T-cell (primary cell): ENCODE measurements at places on chromosomes 5 and 9.
A peak's percentile ranks its signal among the peaks of the same experiment; 100 is the strongest.

DNA sequence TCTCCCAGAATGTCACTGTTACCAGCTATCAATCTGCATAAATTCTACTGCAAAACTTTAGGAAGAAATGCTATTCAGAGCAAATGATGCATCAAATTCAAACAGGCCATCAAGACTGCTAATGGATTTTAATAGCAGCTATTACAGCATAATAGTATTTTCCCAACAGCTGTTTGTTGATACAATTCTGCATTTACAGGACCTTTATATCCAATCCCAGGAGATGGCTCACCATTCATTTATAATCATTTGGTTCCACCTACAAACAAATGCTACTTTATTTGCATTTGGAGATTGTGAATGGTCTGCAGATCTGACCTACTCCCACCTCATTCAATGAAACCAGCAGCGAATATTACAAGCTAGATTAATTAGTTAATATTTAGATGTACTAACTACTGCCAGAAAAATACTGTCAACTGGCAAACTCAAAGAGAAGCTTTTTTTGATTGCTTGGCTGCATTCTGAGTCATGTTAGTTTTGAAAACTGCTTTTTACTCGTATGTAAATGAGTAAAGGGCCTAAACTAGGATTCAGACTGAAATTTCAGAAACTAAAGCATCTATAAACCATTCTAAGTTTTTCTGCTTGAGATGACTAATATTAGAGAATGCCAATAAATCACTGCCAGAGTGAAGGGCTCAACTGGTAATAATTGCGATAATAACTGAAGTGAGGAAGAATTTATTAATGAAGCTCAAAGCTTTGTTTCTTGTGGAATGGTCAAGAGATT, 7.1 kb upstream of the PCA3 start:
- no peak for DNase-seq

DNA sequence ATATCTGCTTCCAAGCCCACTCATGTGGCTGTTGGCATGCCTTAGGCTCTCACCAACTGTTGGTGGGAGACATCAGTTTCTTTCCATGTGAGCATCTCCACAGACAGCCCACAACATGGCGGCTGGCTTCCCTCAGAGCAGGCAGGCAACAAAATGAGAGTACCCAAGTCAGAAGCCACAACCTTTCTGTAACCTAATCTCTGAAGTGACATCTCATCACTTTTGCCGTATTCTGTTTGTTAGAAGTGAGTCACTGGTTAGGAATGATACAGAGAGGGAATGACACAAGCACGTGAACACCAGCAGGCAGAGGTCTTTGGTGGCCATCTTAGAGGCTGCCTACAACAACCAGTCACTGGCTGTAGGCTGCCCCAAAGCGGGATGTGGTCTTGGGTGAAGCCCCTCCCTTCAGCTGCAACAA, 88.6 kb upstream of the RASGRF2 start:
- no peak for DNase-seq

GRCh38 chr5:145854651-145855258, 18.1 kb downstream of the GRXCR2 start:
- DNase-seq = no peak

DNA sequence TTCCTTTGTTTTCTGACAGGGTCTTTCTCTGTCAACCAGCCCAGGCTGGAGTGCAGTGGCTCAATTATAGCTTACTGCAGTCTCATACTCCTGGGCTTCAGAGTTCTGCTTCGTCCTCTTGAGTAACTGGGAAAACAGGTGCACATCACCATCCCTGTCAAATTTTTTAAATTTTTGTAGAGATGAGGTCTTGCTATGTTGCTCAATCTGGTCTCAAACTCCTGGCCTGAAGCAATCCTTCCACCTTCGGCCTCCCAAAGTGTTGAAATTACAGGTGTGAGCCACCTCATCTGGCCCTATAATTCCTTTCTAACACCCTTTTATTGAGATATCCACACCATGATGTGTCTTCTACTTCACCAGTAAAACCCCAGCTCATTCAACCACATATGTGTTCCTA, 341.6 kb upstream of the PCSK5 start:
- no peak for DNase-seq

DNA sequence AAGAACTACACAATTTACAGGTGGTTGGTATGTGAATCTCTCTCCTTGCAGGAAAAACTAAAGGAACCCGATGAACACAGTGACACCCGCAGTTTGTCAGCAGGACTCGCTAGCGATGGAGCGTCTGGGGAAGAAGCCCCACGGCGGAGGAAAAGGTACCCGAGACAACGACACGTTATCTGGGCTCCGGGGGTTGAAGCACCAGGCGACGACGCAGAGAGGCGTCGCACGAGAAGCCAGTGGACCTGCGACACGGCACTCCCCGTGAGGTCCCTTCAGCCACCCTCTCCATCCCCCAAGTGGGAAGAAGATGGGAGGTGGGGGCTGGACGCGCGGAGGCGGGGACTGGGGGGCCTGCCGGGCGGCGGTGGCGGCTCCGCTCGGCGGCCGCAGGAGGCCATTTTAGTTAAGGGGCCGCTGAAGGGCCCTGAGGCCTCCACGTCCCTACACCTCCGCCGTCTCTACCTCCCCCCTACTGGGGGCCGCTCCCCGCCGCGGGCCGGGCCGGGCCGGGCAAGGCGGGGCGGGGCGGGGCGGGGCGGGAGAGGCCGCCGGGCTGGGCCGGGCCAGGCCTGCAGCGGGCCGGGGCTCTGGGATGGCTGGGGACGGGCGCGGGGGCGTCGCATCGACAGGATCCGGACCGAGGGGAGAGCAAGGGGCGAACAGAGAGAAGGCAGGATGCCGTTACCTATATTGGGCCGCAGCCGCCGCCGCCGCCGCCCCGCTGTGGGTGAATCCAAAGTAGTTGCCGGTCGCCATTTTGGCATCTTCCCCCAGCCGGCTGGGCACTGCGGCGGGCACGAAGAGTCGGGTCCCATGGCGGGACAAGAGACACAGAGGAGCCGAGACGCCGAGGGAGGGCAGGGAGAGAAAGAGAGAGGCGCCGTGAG, 754 bp downstream of the ZFR start:
- peak; percentile 55 for DNase-seq

DNA sequence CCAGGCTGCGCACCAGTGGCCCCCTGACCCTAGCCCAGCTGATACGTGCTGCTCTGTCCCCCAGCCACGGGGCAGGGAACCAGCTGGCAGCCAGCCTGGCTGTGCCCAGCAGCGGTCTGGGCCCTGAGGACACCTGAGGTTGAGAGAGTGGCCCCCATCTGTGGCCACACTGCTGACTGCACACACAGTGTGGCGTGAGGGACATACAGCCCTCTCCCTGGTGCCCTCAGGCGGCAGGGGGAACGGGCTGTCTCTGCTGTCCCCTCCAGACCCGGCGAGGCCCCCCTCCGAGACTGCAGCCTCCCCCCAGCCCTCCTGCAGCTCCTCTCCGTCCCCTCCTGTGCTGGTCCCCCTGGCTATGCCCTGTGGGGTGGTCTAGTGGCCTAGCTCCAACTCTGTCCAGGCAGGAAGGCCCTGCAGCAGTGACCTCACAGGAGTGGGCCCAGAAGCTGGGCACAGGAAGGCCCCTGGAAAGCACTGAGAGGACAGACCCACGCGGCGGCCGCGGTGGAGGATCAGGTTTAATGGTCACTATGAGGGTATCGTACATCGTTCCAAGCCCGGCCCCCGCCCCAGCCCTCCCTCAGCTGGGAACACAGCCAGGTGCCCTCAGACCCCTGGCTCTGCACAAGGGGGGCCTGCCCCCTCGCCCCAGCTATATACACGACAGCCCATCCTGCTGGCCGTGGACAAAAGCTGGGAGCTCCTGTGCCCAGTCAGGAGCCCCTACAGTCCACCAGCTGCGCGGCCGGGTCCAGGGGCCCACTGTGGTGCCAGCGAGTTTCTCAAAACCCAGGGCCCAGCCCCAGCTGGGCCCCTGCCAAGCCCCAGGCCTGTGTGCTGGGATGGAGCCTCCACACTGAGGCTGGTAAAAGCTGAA, 6.8 kb upstream of the ENTPD8 start:
- no peak for DNase-seq

DNA sequence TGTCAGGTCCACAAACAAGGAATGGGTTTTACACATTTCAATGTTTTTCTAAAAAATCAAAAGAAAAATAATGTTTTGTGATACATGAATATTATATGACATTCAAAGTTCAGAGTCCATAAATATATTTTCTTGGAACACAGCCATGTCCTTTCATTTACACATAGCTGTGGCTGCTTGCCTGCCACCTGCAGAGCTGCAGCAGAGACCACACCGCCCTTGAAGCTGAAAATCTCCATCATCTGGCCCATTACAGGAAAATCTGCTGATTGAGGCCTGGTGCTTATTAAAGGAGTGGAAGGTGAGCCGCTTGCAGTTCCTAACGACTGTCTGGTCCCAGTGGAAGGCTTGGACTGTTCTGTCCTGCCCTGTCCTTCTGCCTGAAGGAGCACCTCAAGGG, 232.6 kb upstream of the ADAMTS16 start:
- no peak for DNase-seq

DNA sequence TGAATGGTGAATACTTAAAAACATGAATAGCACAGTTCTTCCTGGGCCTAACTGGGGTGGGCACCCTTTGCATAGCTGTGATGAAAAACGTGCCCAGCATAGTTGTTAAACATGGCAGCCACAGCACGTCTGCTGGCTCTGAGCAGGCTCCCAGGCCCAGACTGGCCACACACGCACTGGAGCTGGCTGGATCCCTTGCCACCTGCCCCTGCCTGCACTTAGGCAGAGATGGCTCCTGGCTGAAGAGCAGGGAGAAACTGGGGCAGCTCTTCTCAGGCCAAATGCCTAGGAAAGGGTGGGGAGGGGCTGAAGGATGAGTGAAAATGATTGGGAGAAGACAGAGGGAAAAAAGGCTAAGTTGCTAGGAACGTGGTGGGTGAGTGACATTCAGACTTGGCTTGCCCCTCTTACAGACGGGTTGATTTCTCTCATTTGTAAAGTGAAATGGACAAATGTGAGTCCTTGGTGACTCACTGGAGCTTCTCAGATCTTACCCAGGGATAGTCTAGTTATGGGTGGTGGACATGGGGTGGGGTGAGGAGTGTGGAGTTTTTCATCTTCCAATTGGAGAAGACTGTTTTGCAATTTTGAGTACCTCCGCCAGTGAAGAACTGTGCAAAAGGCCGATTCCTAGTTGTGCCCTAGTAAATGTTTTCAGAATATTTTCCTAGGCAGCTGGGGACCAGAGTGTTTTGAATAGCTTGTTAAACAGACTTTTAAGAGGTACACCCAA, 42.4 kb downstream of the TRIO start:
- DNase-seq = no peak

DNA sequence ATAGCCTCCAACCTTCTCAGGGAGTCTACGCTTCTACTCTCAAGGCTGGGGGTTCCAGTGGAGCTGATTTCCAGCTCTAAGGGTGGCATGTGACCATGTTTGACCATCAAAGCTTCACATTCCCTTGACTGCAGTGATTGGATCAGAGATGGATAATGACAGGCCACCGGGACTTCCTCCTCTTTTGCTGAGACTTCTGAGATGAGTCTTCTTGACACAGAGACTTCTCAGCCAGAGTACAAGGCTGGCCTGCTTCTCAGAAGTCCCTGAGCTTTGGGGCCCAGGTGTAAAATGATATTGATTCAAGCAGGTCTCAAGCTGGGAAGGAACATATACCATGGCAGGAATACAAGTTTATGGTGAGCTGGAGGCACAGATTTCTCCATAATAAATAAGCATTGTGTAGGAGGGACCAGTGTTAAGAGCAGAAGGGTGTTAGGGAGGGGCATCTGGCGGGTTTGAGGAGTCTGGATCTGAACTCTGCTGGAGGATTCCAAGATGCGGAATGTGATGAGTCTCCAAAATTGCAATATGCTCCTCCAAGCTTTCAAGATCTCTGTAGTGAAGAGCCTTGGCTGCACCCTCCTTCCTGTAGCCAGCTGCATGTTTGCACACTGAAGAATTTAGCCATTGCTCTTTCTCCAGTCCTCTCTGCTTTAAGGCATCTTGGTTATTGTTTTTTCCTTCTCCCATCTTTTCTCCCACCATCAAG, 41.7 kb upstream of the HSD17B4 start:
- no peak for DNase-seq

GRCh38 chr5:6508931-6509330, 60.3 kb downstream of the UBE2QL1 start:
- no peak for DNase-seq
